ENCODE measurements at places on chromosomes 6 and 20. TPM values are rescaled to one million over a fixed set of nuclear protein-coding genes. Genes with fewer than 3 reads are reported as not detected.

PNPLA1 gene
- polyA plus RNA-seq: 2.1 TPM

ADGB gene
- 53.0 TPM for polyA plus RNA-seq

TGM3 gene
- polyA plus RNA-seq: 4.9 TPM

LTA gene
- polyA plus RNA-seq: 2.0 TPM

GRCh38 chr6:52299653-52300052 is 15.1 kb upstream of the MCM3 start:
- no peak for DNase-seq

GRCh38 chr6:114085211-114085610 is 114.3 kb upstream of the HDAC2 start:
- no peak for DNase-seq

- DNase-seq: no peak
These were observed 208.5 kb downstream of the NFATC2 start for GRCh38 chr20:51333971-51334370.

- no peak for DNase-seq
These were observed 21.5 kb downstream of the COL19A1 start for GRCh38 chr6:69887714-69888345.

DNA sequence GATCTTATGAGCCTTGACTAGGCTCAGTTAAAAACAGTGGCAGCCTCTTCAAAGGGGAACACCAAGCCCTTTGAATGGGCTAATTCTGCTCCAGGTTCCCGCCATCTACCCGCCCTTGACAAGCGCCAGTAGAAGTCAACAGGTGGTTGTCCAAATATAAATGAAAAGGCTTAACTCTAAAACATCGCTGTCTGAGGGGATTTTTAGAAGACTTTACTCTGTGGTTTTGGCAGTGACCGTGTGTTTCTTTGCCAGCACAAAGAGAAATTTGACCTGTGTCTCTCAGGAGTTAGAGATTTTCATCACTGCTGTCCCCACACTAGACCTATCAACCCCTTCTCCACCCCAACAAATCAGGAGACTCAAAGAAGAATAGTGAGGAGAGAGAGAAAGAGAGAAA is 19.8 kb upstream of the SIM1 start:
- no peak for DNase-seq

Data from testis (tissue), 5 donors.